ENCODE measurements at places on chromosomes 12 and 14.

GRCh38 chr12:53951577-53952334, 2.9 kb upstream of the HOXC12 start:
- no peak for DNase-seq

DNA sequence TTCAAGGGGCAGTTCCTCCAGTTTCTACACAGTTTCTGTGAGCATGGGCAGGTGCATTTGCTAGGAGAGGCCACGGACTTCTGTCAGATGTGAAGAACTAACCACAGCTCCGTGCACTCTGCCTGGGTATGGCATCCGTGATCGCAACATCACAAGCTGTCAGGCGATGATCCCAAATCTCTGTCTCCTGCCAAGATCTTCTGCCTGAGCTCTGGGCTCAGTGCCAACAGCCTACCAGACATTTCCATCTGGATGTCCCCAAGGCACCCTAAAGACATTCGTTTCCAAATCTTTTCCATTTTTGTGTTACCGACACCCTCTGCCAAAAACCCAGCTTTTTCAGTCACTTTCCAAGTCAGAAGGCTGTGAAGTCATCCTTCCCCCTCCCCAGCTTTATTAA, 292.1 kb downstream of the GLT1D1 start:
- no peak for DNase-seq

- DNase-seq = peak; percentile 21
Observed at GRCh38 chr14:30521899-30522736, 36.8 kb upstream of the G2E3 start.

DNA sequence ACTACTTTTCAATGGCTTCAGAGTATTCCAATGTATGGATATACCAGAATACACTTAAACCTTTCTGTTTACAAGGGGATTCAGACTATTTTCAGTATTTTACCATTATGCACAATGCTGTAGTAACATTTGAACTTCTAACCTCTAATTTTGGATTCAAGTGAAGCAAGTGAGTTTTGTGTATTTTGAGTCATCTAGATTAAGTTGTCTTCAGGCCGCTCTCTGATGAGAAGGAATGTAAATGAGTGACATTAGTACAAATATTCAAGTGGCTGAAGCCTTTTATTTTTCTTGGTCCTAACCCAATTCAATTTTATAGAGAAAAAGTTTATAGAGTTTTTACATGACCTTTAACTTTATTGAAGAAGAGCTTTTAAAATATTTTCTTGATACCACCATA, 125.6 kb downstream of the PDE3A start:
- DNase-seq = no peak

GRCh38 chr14:38755036-38755435, 348.0 kb downstream of the SEC23A start:
- no peak for DNase-seq

- DNase-seq = no peak
Observed at GRCh38 chr14:75979071-75979571, 2.7 kb downstream of the TGFB3 start.

- DNase-seq = no peak
Observed at GRCh38 chr12:58513852-58514251, 406.5 kb downstream of the LRIG3 start.

DNA sequence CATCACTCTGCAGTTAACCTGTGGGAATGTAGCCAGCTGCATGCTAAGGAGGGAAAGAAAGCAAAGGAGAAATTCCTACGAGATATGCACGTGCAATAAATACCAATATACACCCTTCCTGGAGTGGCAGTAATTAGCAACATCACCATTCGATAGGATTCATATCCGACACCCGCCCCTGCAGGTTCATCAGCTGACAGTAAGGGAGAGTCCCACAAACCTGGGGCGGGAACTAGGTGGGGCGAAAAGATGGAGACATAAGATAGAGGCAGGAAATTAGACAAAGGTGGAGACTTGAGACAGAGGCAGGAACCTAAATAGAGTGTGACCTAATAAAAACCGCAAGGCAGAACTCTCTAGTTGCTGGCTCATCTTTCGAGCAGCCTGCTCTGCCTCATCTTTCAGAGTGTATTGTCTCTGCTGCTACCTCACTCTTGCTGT, 51.6 kb downstream of the PLEKHG3 start:
- DNase-seq = peak; percentile 81

- peak; percentile 42 for DNase-seq
Observed at GRCh38 chr14:34722723-34723545, 8.5 kb upstream of the CFL2 start.

DNA sequence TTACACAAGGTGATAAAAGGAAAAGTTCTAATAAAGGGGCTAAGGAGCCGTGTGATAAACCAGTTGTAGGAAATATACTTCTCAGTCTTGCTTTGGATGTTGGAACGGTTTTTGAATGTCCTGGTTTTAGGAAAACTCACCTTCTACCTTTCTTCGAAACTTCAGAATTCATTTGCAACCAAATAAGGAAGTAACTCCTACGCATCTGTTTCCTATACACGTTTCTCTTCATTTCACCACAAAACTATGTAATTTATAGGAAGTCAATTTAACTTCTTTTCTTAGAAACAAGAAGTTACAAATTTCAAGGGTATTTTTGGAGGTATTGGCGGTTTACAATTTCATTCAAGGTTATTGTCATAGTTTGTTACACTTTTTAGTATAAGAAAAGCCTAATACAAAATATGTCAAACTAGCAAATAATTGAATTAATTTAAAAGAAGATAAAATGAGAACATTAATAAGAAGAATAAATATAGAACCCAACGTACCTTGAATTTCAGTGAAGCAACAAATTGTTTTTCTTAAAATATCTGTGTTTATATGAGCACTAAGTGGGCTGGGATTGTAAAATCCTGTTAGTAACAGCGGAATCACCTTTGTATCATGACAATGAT, 33.2 kb upstream of the CD69 start:
- DNase-seq = peak; percentile 12

- DNase-seq = no peak
Observed at GRCh38 chr12:109606320-109607028, 32.9 kb downstream of the MVK start.

GRCh38 chr12:80802652-80803400, 86.1 kb downstream of the MYF5 start:
- no peak for DNase-seq

DNA sequence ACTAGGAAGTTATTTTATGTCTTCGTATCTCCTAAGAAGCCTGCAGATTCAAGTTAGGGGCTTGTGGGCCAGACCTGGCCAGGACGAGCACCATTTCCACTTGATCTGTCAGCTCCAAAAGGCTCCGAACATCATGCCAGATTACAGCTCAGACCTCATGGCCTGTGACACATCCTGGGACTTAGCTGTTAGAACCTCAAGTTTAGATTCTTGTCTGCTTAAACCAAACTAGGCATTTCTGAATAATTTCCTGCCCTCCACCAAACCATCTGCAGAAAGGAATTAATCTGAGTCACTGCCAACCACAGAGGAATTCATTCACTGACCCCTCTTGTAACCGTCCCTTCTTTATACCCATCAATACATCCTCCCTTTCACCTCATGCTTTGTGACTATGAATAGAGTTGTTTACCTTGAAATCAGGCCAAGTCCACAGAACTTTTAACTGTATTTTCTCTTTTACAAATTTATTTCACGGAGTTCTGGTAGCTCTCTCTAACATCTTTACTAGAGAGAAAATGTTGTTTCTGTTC, 120.3 kb downstream of the FBXL14 start:
- no peak for DNase-seq

Data from CD4-positive, alpha-beta T cell treated with Interleukin-6 at 100 ng/mL for 8 hours (primary cell).